RPMI7951 (cell line): ENCODE measurements at places on chromosomes 12 and 14.

DNA sequence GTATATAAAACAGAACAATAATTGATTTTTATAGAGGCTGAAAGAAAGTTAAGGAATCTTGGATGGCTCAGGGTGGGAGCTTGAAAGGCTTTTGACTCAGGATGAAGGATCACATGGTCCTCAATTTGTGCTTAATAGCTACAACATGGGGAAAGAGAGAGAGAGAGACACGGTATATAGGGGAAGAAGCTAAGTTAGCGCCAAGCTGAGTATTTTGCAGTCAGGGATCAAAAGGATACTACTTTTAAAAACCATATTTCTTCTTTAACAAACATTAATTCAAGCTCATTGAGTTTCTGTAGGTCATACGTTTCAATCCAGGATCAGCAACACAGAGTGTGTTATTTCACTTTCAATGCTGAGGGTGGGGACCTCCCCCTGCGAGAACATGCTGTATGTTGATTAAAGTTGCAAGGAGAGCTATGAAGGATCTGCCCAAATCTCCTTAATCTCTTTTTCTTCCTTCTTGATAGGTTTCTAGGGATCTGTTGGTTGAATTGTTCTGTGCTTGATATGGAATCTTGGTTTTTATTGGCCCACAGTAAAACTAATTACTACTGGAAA lies 133.1 kb upstream of the NUDT4 start:
- DNase-seq: no peak

DNA sequence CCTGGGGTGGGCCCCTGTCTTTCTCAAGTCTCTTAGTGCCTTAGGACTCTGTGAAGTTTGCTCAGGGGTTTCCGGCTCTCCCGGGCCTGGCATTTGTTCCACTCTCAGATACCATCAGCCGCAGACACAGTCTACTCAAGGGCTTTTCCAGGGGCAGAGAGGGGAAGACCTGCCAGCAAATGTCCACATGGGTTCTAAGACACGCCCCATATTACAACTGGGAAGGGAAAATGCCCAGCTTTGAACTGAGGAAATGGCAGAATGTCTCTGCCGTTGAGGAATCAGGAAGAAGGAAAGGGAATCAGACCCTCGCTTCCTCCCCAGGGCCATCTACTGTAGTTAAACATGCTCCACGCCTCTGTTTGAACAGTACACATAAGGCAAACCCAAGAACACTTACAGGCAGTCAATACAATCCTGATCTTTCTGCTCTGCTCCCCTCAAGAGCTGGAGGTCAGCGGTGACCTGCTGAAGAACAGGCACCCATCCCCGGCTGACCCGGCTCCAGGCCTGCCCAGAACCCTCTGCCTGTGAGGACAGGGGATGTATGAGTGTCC lies 7.9 kb downstream of the CCDC85C start:
- DNase-seq: no peak

GRCh38 chr12:127398016-127398710 lies 868.8 kb upstream of the TMEM132C start:
- peak; percentile 72 for DNase-seq

- DNase-seq: no peak
Observed at GRCh38 chr14:96405677-96406076, 13.7 kb downstream of the AK7 start.

DNA sequence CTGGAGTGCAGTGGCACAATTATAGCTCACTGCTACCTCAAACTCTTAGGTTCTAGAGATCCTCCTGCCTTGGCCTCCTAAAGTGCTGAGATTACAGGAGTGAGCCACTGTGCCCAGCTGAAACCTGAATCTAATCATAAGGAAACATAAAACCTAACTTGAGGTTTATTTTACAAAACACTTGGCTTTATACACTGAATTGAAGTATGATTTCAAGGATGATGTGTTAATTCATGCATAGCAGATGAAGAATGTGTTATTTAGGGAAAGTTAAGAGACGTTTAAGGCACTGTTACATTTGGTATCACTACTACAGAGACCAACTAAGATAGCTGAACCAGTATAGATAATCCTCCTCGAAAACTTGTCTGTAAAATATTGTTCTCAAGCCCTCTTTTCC lies 6.4 kb downstream of the DICER1 start:
- no peak for DNase-seq

DNA sequence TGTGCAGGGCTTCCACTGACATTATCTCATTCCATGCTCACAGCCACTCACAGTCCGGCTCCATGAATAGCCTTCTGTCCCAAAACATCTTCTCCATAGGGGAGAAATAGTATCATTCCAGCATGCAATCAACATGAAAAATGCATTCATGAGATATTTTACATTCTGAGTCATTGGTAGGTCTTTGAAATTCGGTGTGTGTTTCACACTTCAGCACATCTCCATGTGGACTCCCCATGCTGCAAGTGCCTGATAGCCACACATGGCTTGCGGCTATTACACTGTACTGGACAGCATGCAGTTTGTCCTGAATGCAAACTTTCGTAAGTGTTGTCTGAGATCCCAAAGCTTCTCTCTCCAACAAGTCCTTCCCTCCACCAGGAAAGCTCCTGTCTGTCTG lies 449.3 kb downstream of the MED13L start:
- no peak for DNase-seq

GRCh38 chr12:131102991-131103668 lies 149.4 kb downstream of the ADGRD1 start:
- no peak for DNase-seq

- no peak for DNase-seq
Observed at GRCh38 chr14:24329736-24330135, 5.1 kb downstream of the ADCY4 start.

- DNase-seq: no peak
Observed at GRCh38 chr14:98244162-98244948, 1027.6 kb downstream of the BCL11B start.

DNA sequence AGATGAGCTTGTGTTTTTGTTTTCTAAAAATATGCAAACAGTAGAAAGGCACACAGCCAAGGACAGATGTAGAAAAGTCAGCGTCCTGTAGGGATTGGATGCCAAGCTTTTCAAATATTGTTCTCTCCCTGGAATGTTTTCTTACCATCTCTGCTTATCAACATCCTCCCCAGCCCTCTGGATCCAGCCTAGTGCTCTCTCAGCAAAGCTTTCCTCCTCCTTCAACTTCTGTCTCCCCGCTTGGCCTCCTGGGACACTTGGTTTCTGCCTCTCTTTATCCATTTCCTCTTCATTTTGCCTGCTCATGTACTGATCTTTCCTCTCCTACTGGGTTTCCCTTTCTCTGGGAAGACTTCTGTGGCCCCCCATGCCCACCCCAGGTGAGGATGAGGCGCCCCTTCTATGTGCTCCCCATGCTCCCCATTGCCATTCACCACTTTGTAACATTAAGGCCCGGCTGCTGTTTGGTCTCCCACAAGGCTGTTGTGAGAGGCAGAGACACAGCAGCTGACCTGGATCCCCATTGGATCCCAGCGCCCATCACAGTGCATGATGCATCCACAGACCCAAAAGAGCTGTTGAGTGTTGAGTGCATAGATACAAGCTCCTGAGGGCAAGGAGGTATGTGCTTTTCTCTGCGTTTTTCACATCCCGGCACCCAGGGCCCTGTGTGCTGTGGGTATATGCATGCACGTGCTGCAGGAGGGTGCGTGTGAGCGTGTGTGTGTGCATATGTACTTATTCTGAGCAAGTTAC lies 38.2 kb downstream of the EVL start:
- DNase-seq: no peak

DNA sequence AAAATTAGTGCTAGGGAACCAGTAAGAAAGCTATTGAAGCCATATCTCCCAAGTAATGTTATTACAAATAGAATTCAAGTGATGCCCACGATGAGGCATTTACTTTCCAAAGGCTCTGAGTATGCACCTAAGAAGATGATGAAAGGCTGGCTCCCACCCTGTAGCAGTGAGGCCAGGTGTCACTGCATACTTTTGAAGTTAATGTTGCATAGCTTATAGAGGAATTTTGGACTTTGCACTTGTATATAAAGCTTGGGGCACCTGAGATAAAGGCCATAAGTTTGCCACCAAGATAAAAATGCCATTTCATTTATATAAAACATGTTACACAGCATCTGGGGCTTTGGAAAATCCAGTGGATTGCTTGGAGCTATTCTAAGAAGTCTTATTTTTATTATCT lies 96.2 kb downstream of the PTPRB start:
- DNase-seq: no peak

GRCh38 chr12:130701402-130701744 lies 14.7 kb downstream of the RIMBP2 start:
- no peak for DNase-seq

DNA sequence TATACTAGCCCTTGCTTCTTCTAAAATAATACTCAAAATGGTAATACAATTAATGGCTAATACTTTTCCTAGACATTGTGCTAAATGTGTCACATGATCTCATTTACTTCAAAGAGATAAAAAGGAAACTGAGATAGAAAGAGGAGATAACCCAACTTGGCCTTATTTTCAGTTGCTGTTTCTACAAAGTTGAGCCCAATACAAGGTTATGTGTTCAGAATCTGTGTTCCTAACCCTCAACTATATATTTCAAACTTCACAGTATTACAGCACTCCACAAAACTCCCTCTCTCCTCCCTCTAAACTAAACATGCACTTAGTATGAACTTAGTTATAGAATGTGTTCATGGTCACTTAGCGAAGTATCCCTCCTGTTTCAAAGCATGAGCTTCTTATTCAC lies 277.9 kb downstream of the CCER1 start:
- DNase-seq: no peak

DNA sequence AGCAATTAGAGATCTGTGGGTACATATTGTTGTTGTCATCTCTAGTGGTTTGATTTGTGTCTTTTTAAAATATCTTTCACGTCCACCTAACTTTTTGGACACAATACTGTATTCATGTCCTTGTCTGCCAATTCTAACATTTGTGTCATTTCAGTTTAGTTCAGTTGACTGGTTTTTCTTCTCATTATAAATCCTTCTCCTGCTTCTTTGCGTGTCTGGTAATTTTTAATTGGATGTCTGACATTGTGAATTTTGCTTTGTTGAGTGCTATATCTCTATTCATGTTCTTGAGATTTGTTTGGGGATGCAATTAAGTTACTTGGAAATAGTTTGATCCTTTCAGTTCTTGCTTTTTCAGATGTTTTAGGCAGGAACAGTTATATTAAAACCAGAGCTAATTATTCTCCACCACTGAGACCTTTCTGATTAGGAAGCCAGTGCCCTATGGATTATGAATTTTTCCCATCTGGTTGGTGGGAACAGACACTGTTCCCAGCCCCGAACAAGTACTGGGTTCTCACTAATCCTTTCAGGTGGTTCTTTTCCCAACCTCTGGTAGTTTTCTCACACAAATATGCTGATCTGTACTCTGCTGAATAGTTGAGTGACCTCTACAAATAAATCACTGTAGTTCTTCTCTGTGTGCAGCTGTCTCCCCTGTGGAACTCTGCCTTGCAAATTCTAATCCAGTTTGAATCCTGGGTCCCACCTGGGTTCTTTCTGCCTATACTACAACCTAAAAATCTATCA lies 91.1 kb upstream of the DYNC1H1 start:
- DNase-seq: no peak

DNA sequence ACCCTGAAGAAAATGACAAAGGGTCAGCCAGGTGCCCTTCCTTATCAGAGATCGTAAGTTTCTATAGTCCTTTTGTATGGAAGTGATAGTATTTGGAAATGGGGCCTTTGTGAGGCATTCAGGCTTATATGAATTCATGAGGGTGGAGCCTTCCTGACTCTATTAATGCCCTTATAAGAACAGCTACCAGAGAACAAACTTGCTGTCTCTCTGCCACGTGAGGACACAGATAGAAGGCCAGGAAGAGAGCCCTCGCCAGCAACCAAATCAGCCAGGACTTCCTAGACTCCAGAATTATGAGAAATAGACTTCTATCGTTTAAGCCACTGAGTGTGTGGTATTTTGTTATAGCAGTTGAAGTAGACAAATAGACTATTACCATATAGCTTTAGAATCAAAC lies 36.7 kb downstream of the TRMT5 start:
- no peak for DNase-seq
